CD4-positive, alpha-beta T cell treated with Interleukin-2 at 100 ng/mL for 4 hours (primary cell): ENCODE measurements at places on chromosomes 2 and 18.

DNA sequence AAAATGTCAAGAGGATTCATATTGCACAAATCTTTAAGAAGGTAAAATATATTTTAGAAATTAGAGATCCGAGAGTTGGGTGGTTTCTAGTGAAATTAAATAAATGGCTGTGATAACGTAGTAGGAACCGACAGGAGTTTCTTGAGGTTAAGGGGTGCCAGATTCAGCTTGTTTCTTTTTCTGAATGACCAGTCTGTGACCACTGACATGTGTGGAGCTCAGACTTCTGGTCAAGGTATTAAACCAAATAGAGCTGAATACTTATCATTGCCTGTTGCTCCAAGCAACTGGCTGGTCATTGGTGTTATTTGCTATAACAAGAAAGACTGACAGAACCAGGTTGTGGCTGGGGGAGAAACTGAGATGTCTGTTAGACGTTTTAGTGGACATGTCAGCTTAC, 408.2 kb upstream of the HS6ST1 start:
- DNase-seq = no peak

- DNase-seq = no peak
Measured at GRCh38 chr2:60957224-60957623, 60.3 kb upstream of the PEX13 start.

DNA sequence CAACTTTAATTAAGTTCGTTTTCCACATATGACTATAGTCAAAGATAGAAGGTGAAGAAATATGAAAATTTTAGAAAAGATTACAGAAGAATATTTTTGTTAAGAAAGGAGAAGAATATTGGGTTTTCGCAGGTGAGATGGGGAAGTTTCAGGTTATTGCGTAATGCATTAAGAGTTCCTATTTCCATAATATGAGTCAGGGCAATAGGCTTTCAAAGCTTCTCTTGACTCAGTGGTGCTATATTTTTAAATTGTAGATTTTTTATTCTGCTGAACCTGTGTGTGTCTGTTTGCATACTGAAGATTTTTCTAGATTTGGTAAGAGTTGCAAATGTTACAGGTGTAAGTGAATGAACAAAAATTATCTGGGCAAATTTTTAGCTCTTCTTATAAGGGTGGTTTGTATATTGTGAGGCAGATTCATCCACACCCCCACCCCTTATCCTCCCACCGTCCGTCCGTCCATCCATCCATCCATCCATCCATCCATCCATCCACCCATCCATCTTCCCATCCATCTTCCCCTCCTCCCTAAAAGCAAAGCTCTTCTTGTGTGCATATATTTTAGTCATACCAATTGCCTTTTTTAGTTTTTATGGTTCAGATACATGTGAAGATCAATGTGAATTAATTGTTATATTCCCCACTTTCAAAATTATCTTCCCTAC, 69.6 kb downstream of the MYO1B start:
- DNase-seq = no peak

- DNase-seq = no peak
Measured at GRCh38 chr2:189681203-189681602, 6.7 kb downstream of the ANKAR start.

DNA sequence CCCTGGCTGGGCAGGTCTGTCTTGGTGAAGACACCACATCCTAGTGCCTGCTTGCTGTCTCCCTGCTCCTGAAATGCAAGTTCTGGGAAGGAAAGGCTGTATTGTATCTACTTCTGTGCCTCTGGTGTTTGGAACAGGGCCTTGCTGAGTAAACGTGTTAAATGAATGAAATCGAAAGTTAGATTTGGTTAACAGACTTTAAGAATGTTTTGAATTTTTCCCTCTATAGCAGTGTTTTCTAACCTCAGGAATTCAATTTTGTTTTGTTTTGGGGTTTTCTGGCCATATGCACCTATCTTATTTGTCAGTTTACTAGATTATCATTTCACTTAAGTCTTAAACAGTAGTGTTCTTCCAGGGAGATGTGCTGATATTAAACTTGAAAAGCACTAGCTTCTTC, 20.7 kb downstream of the FARP2 start:
- no peak for DNase-seq

- no peak for DNase-seq
Measured at GRCh38 chr2:168371273-168372019, 84.6 kb upstream of the CERS6 start.

DNA sequence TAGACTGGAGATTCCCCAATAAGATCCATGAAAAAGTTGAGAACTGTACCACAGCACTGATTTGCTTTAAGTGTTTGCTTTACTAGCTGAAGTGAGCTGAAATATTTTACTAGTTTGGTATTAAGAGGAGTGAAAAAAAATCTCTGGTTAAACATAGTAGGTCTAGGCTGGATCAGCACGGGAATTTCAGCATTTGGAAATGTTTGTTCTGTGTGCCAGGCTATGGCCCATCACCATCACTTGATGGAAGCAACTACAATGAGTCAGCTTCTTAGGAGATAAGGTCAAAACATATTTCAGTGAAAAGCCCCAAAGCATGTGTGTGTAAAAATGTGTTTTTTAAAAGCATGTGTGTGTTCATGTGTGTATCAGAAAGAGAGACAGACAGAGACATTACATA, 131.4 kb upstream of the DNMT3A start:
- no peak for DNase-seq

GRCh38 chr2:28173377-28173776, 219.3 kb upstream of the FOSL2 start:
- DNase-seq = no peak

DNA sequence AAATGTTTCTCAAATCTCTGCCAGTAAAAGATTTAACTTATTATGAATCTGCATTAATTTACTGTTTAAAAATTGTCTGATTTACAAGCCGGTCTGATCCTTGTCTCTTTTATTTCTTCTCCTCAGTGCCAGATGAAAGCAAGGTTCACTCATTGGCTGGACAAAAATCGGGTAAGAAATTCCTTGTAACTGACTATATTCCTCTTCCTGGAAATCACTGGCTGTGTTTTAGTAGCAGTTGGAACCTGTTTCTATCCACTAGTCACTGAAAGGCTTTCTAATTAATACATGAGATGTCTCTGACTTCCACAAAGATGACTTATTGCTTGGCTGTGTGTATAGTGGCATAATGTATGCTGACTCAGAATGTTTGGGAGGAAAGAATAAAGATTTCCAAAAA, 436.6 kb upstream of the NRP2 start:
- no peak for DNase-seq

GRCh38 chr18:77002496-77002895, 130.1 kb downstream of the MBP start:
- no peak for DNase-seq

DNA sequence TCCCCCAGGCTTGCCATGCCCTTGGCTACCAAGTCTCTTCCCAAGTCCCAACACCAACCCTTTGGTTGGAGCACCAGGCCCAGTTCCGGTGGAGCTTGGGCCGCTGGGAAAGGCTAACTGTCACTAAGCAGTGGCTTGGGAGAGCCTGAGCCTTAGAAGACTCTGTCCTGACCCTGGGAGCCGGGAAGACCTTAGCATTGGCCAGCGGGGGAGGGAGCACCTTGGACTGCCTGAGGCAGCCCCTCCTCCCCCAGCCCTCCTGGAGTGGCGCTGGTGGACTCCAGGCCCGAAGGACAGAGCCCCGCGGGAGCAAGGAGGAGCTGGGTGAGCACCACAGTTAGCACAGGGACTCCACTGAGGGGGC, 62.5 kb upstream of the POMC start:
- no peak for DNase-seq

- DNase-seq = peak; percentile 8
Measured at GRCh38 chr2:48395658-48396057, 134.3 kb upstream of the STON1 start.

GRCh38 chr18:2986150-2986865, 26.6 kb downstream of the LPIN2 start:
- DNase-seq = no peak

GRCh38 chr2:174985614-174986013, 19.6 kb downstream of the CHN1 start:
- no peak for DNase-seq

DNA sequence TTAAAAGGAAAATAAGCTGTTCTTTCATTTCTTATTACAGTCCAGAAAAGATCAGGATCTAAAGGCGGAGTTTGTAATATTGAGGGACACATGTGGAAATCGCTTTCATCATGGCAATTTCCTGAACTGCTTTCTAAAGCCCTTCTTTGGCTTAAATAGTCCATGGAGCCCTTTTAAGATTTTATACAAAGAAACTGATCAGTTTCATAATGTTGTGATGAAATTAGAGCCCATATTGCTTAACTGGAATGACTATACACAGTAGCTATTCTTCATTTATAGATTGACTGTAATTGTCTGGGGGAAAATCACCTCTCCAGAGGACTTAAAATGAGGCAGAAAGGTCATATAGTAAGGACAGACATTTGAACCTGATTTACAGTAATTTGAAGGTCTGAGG, 322.2 kb downstream of the ETAA1 start:
- DNase-seq = no peak

DNA sequence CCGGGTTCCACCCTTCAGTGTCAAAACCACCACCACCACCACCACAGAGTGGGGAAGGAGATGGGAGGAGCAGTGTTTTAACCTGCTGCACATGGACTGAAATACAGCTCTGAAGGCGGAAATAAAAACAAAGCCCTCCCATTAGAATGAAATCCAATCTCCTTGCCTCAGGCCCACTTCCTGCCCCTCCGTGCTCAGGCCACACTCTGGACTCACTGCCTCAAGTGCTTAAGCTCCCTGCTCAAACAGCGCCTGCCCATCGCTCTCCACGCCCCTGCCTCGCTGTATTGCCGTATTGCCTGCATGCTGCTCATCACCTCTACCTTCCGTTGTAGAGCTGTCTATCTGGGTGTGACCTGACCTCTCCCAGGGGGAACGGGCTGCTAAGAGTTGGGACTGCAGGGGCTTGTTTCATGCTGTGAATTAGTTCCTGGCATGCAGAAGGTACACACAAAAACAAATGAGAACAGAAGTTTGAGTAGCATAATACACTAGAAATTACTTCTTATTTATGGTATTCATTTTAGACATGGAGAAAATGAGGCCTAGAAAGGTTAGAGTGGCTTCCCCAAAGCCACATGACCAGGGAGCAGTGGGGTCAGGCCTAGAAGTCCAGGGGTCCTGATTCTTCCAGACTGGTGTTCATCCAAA, 31.6 kb upstream of the NEB start:
- DNase-seq = no peak

GRCh38 chr2:163698857-163699256, 37.0 kb downstream of the FIGN start:
- no peak for DNase-seq

- DNase-seq = no peak
Measured at GRCh38 chr2:242020196-242021004, 150.9 kb downstream of the RTP5 start.

DNA sequence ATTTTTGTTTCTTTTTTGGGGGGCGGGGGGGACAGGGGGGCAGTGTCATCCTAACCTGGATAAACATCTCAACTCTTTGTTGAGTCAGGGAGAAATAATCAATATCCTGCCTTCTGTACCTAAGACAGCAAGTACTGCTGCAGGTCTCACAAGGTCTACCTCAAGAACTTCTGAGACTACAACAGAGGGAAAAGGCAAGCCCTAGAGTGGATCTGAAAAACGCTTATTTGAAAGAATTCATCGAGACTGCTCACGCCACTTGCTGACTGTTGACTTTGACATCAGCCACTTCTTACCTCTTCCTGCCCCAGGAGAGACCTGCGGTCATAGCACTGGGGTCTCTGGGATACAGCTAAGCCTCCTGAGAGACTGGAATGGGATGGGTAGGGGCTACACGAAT, 8.4 kb downstream of the HDLBP start:
- DNase-seq = no peak

DNA sequence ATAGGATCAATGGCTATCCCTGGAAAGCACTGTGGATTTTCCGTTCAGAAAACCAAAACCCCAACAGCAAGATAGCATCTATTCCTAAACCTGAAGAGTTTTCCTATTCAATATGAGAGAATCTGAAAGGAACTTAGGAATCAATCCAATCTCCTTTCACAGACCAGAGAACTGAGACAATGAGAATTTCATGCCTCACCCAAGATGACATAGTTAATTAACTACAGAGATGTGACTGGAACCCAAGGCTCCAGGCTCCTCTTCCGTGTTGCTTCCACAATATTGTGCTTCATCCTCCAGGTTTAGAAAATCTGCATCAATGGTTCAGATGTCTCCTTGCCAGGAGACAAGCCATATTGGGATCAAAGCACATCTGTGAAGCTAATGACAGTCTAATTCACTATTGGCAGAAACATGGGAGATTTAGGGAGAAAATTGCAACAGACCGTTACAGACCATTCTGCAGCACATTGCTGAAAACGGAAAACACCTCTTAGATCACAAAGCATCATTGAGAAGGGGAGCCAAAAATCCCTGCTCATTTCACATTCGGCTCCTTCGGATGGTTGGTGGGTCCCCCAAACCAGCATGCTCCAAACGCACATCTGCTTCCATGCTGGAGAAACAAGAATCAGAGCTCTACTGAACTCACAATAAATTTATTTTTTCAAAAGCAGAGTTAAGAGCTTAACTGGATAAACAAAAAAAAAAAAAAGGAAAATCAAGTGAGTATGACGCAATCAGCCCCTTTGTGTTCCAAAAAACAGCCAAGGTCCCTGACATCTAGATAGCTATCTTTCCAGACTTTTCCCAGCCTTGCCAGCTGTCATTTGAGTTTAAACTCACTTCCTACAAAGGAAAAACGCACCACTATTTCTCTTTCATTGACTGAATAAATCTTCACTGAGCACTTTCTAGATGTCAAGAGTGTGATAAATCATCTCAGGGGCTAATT, 290.3 kb downstream of the C1D start:
- no peak for DNase-seq

DNA sequence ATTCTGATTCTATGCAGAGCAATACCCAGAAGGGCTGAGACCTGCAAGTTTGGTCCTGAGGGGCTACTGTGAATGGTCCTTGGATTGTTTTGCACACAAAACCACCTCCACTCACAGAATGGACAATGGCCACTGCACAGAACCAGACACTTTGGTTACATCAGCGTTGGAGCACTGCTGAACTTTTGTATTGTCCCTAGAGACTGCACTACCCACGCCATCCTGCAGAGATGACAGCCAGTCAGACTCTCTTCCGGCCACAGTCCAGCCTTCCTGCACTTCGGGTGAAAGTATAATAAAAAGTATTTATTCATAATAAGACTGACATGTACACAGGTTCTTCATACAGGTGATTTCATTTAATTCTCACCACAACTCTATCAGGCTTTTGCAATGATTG, 35.7 kb downstream of the CELF4 start:
- DNase-seq = no peak

GRCh38 chr2:150676747-150677383, 189.4 kb upstream of the RND3 start:
- DNase-seq = no peak
